Glomerular endothelial cell (primary cell): ENCODE measurements at places on chromosomes 5 and 9.

DNA sequence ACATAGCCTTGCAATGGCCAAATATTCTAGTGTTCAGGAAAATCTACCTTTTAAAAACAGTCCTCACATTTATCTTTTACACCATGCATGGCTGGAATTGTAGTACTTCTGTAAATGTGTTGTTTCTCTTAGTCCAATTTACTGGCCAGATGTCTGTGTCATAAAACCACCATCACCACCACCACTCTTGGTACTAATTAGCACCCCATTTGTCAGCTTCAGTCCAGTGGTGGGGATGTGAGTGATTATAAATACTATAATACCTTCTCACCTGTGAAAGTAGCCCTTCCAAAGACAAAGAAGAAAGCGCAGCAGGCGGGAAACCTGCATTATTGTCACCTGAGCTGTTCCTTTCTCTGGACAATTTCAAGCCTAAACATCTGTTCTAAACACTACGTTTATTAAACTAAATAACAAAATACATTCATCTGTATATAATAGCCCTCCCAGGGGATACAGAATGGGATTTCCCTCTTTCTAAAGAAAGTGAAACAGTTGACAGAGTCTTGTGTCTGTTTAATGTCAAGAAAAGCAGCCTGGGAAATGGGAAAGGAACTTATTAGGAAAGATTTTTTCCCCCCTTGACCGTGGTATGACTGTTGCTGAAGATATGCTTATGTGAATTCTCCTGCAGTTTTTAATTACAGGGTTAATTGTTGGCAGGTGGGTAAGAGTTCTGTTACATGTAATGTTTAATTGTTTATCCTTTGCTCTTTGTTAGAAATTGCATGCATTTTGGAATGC lies 144.5 kb upstream of the NUDT12 start:
- no peak for DNase-seq

- no peak for DNase-seq
These were observed 81.2 kb downstream of the OTULIN start for GRCh38 chr5:14745753-14746152.

- DNase-seq: no peak
These were observed 124.7 kb upstream of the IRX2 start for GRCh38 chr5:2876183-2876582.

- no peak for DNase-seq
These were observed 23.6 kb upstream of the CSF1R start for GRCh38 chr5:150109921-150110320.

DNA sequence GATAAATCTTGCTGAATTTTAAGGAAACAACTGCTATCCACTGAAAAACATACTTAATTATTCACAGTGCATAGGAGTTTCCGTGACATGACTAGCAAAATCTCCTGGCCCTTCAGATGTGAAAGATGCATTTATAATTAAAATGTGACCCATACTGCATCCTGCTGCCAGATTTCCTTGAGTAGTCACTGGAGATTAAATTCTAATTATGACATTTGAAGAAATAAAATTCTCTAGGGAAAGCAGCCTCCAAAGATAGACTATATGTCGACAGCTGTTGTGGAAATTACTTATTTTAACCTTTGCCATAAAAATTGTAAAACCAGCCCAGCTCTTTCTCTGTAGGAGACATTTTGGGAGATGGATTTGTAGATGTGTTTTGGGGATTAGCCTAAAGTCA lies 193.6 kb upstream of the SMC2 start:
- no peak for DNase-seq

DNA sequence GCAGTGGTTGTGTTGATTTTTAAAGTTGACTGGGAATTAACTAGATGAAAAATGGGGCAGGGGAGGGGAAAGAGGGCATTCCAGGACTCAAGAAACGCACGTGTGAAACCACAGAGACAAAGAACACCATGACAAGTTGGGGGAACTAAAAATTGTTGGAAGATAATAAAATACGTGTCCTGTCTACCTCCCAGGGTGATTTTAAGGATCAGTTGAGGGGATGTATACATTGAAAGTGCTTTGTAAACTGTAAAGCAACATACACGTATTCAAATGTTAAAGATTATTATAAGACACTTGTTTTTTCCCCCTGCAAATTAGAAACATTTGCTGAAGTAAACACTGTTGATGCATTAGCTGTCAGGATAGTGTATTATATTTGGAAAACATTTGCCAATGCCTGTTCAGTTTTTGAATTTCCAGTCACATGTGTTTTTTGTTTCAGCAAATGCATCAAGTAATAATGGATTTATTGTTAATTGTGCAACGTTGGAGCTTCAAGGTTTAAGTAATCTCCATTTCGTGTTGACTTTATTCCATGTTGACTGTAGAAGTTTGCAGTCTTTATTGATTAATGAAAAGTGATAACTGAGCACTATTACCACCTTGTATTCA lies 412.7 kb downstream of the ACTL7B start:
- no peak for DNase-seq

DNA sequence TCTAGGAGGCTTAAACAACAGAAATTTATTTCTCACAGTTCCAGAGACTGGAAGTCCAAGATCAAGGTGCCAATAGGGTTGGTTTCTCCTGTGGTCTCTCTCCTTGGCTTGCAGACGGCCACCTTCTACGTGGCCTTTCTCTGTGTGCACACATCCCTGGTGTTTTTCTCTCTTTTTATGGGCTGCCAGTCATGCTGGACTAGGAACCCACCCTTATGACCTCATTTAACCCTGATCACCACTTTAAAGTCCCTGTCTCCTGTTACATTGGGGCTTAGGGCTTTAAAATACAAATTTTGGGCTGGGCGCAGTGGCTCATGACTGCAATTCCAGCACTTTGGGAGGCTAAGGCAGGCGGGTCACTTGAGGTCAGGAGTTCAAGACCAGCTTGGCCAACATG lies 157.1 kb downstream of the TLE1 start:
- no peak for DNase-seq

DNA sequence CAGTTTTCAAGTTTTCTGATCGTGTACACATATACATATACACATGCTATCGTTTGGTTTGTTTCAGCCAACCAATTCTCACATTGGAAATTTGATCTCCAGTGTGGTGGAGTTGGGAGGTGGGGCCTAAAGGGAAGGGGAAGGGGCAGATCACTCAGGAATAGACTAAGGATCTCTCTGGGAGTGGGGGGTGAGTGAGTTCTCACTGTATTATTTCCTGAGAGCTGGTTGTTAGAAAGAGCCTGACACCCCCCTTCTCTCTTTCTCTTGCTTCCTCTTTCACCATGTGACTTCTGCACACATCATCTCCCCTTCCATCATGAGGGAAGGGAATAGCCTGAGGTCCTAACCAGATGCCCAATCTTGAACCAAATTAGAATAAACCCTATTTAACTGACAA lies 551.7 kb downstream of the MAT2B start:
- DNase-seq: no peak

- DNase-seq: no peak
These were observed 21.1 kb downstream of the SPARC start for GRCh38 chr5:151665613-151666012.

- no peak for DNase-seq
These were observed 214.7 kb downstream of the PIK3R1 start for GRCh38 chr5:68430279-68430678.

GRCh38 chr9:102499468-102499867 lies 495.7 kb upstream of the CYLC2 start:
- no peak for DNase-seq

DNA sequence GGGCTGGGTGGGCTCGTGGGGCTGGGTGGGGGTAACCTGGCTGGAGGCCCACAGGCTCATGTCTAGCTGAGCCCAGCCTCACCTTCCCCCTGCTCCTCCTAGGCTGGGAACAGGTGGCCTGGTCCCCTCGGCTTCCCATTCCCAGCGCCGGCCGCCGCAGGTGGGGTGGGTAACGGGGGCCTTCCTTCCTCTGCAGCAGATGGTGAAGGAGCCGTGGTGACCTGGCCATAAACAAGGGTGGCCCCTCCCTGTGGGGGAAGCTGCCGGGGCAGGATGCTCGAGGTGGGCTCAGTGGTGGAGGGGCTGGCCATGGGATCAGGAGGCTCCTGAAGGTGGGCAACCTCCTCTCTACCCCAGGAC lies 41.0 kb upstream of the EGFL7 start:
- no peak for DNase-seq

DNA sequence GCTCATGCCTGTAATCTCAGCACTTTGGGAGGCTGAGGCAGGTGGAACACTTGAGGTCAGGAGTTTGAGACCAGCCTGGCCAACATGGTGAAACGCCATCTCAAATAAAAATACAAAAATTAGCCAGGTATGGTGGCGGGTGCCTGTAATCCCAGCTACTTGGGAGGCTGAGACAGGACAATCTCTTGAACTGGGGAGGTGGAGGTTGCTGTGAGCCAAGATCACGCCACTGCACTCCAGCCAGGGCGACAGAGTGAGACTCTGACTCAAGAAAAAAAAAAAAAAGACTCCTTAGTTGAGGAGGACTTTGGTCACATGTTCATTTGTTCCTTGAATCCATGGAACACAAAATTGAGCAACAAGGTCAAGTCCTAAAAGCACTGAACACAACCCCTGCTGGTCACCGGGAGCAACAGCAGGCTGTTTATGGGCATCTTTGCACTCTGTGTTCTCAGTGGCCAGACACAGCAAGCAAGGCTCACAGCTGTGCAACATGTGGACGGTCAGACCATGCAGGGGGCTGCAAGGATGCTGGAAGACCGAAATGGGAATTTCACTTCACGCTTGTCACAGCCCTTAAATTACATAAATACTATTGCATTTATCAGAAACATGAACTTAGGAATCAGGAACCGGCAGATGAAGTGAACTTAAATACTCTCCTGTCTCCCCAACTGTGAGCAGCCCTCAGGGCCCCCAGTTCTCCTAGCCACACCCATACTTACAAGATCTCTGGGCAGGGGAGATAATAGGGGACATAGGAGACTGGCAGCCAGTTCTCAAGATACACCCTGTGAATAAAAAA lies 2.8 kb downstream of the GBGT1 start:
- no peak for DNase-seq

DNA sequence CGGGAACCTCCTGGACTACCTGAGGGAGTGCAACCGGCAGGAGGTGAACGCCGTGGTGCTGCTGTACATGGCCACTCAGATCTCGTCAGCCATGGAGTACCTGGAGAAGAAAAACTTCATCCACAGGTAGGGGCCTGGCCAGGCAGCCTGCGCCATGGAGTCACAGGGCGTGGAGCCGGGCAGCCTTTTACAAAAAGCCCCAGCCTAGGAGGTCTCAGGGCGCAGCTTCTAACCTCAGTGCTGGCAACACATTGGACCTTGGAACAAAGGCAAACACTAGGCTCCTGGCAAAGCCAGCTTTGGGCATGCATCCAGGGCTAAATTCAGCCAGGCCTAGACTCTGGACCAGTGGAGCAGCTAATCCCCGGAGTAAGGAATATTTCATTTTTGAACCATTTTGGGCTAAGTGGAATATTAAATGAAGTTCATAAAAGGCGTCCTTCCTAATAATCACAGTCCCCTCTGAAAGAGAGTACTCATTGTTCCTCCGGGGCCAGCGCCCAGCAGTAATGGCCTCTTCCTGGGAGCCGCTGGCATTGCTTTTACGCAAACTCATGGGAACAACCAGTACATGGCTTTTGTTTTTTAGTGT lies 23.6 kb downstream of the QRFP start:
- DNase-seq: no peak

GRCh38 chr5:3715062-3715461 lies 119.4 kb downstream of the IRX1 start:
- DNase-seq: no peak

- DNase-seq: no peak
These were observed 160.8 kb downstream of the DMRT2 start for GRCh38 chr9:1210954-1211353.

GRCh38 chr9:21993893-21994555 lies at the start of gene CDKN2A:
CDKN2A (minus strand) TSS chr9:21994392.
- no peak for DNase-seq
